Activated CD8-positive, alpha-beta T cell treated with anti-CD3 and anti-CD28 coated beads for 36 hours (primary cell): ENCODE measurements at places on chromosomes 3 and 15.

- DNase-seq, result peak; percentile 44
Observed at GRCh38 chr15:60733196-60733595, 254.3 kb upstream of the ICE2 start.

DNA sequence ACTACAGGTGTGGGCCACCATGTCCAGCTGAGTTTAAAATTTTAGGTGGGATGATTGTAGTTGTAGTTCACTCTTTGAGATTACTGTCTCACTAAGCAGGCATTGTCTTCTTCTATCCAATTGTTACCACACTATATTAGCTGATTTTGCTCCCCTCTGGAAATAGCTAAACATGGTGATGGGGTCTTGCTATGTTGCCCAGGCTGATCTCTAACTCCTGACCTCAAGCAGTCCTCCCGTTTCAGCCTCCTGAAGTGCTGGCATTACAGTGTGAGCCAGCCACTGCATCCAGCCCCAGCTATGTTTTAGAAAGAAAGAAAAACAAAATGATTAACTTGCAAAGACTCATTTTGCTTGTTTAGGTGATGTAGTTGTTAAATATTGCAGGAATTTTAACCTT, 30.6 kb downstream of the YEATS2 start:
- no peak for DNase-seq

- DNase-seq, result no peak
Observed at GRCh38 chr15:42444415-42445063, 46.4 kb downstream of the ZNF106 start.

- no peak for DNase-seq
Observed at GRCh38 chr3:136068708-136069107, 103.2 kb downstream of the PPP2R3A start.

GRCh38 chr3:108088697-108089096, 2.1 kb downstream of the CD47 start:
- DNase-seq, result peak; percentile 76
